ENCODE measurements at places on chromosomes 7 and 10. TPM values are rescaled to one million over a fixed set of nuclear protein-coding genes. Genes with fewer than 3 reads are reported as not detected.

EMX2 gene
- not detected for total RNA-seq

GFRA1 gene
- not detected for total RNA-seq

NPFFR1 gene
- total RNA-seq = not detected

AGR2 gene
- total RNA-seq = not detected

ANKRD61 gene
- not detected for total RNA-seq

- H3K27me3 ChIP-seq = no peaks in the 10 kb centered on the region
- peaks cover 61% of the 10 kb centered on the region for H3K4me1 ChIP-seq
- peak overlapping the region; percentile 60 for H3K4me3 ChIP-seq
- no peaks in the 10 kb centered on the region for H3K36me3 ChIP-seq
Observed at GRCh38 chr7:140209866-140210609, 33.3 kb upstream of the KDM7A start.

- H3K36me3 ChIP-seq = no peaks in the 10 kb centered on the region
- H3K27me3 ChIP-seq = no peaks in the 10 kb centered on the region
- no peak overlapping the region for H3K4me3 ChIP-seq
Observed at GRCh38 chr10:21401196-21401595, 124.3 kb downstream of the SKIDA1 start.

GRCh38 chr10:108454224-108454623, 1289.7 kb upstream of the SORCS1 start:
- no peaks in the 10 kb centered on the region for H3K4me1 ChIP-seq
- no peak overlapping the region for H3K27ac ChIP-seq
- no peak for DNase-seq
- H3K4me3 ChIP-seq = no peak overlapping the region
- no peaks in the 10 kb centered on the region for H3K27me3 ChIP-seq
- H3K36me3 ChIP-seq = no peaks in the 10 kb centered on the region

GRCh38 chr7:27678617-27679260, 16.1 kb upstream of the HIBADH start:
- H3K4me1 ChIP-seq = no peaks in the 10 kb centered on the region
- no peak overlapping the region for H3K27ac ChIP-seq
- H3K4me3 ChIP-seq = no peak overlapping the region
- H3K27me3 ChIP-seq = peaks cover 2% of the 10 kb centered on the region
- no peaks in the 10 kb centered on the region for H3K36me3 ChIP-seq

DNA sequence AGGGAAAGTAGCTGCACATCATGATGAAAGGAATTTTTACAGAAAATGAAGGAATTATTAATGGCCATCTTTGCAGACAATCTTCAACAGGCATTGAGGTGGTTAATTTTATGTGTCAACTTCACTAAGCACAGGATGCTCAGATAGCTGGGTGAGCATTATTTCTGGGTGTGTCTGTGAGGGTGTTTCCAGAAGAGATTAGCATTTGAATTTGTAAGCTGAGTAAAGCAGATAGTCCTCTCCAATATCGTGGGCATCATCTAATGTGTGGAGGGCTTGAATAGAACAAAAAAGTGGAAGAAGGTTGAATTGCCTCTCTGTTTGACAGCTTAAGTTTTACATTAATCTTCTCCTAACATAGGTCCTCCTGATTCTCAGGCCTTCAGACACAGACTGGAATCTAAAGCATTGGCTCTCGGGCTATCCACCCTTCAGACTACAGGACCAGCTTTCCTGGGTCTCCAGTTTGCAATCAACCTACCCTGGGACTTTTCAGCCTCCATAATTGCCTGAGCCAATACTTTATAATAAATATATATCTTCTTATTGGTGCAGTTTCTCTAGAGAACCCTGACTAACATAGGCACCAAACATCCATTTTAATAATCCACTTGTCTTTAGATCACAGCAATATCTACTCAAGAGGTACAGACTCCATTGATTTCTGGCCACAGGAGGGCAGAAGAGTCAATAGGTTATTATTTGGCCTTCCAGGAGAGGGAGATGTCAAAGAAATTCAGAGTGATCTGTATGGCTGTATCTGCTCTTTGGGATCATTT, 10.5 kb upstream of the CRPPA start:
- H3K4me3 ChIP-seq = no peak overlapping the region
- peak; percentile 36 for DNase-seq
- H3K36me3 ChIP-seq = no peaks in the 10 kb centered on the region
- H3K4me1 ChIP-seq = no peaks in the 10 kb centered on the region

- peak; percentile 68 for DNase-seq
- no peaks in the 10 kb centered on the region for H3K27me3 ChIP-seq
- no peak overlapping the region for H3K4me3 ChIP-seq
Observed at GRCh38 chr10:132396494-132397035, 435 bp upstream of the PWWP2B start.

GRCh38 chr10:68332259-68333057, at the start of gene PBLD:
Gene PBLD (minus strand): TSS chr10:68332928. CDS start chr10:68306844, 26,084 bp downstream.
- no peaks in the 10 kb centered on the region for H3K36me3 ChIP-seq
- peak; percentile 46 for DNase-seq
- peak within 1 kb of the TSS; percentile 97 for H3K27ac ChIP-seq
- peak within 1 kb of the TSS; percentile 95 for H3K4me3 ChIP-seq
- H3K4me1 ChIP-seq = peaks cover 38% of the 10 kb centered on the region

DNA sequence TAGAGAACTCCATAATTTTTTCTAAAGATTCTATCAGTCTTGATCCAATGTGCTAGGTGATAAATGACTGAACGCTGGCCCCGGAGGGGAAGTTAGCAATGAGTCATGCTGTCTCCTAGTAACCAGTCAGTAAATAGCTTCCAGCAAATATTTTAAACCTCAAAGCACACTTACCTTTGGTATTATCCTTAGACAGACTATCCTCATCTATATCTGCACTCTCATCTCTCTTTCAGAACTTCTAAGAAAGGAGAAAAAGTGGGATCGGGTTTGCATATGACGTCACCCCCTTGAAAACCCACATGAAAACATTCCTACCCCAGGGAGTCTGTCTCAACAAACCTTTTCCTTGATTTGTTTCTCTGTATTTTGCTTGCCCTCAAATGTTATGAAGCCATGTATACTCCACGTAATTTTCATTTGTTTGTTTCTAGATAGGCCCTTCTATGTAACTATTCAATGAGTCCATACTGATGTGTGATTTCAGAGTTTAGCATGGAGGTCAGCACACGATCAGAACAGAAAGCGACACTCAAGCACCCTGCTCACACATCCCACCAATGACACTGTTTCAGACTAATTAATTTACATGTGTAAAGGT, 174.9 kb upstream of the NRP1 start:
- peaks cover 2% of the 10 kb centered on the region for H3K27me3 ChIP-seq
- H3K4me3 ChIP-seq = no peak overlapping the region
- H3K27ac ChIP-seq = no peak overlapping the region
- H3K36me3 ChIP-seq = no peaks in the 10 kb centered on the region

DNA sequence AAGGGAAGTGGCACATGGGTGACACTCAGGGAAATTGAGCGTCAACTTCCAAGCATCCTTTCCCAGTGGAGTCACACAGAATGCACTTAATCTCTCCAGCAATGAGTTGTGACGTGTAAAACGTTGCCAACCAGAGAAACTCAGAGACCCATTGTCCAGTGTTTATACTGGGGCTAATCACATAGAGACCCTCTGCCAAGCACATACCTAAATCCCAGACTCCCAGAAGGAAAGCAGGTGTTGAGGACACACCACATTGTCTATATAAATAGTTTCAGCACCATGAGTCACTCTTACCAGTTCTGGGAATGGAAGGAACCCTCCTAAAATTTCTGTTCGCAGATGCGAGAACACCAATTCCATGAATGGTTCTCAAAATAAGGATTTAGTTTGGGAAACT, 76.4 kb upstream of the BET1 start:
- no peak for DNase-seq
- no peaks in the 10 kb centered on the region for H3K27me3 ChIP-seq
- no peaks in the 10 kb centered on the region for H3K4me1 ChIP-seq
- H3K27ac ChIP-seq = no peak overlapping the region
- no peaks in the 10 kb centered on the region for H3K36me3 ChIP-seq
- H3K4me3 ChIP-seq = no peak overlapping the region

DNA sequence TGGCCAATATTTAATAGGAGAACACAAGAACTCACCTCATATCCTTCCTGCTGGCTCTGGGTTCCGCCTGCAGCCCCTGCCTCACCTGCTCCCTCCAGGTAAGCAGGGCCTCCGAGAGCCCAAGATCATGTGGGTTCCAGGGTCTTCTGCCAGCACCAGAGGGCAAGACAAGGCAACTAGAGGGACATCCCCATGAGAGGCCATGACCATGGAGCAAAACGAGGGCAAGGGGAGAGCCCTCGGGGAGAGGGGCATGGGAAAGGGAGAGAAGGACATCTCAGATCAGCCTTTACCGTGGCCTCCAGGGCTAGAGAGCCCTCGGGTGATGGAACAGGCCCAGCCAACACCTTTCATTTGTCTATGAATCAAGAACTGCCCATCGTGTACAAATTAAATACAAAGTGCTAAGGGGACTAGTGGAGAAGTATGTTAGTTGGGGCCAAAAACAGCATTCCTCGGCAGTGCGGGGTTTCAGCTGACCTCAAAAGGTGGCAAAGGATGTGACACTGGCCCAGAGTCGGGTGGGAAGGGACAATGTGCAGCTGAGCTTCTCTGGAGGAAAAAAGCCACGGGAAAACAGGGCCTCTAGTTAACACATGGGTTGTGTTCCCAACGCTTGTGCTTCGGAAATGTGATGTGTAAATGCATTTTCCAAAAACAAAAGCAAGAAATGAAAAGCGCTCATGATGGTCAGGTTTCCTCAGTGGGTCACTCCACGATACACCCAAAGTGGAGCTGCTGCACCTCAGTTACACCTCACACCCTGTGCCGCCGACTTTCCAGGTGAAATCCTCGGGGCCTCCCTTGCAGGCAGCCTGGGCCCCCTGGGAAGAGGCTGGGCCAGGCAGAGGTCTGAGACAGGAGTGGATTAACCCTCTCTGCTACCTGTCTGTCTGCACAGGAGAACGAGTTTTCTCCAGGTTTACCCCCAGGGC, 2.0 kb downstream of the AOC1 start:
- peaks cover 12% of the 10 kb centered on the region for H3K27me3 ChIP-seq
- no peaks in the 10 kb centered on the region for H3K4me1 ChIP-seq
- no peaks in the 10 kb centered on the region for H3K36me3 ChIP-seq
- no peak for DNase-seq

DNA sequence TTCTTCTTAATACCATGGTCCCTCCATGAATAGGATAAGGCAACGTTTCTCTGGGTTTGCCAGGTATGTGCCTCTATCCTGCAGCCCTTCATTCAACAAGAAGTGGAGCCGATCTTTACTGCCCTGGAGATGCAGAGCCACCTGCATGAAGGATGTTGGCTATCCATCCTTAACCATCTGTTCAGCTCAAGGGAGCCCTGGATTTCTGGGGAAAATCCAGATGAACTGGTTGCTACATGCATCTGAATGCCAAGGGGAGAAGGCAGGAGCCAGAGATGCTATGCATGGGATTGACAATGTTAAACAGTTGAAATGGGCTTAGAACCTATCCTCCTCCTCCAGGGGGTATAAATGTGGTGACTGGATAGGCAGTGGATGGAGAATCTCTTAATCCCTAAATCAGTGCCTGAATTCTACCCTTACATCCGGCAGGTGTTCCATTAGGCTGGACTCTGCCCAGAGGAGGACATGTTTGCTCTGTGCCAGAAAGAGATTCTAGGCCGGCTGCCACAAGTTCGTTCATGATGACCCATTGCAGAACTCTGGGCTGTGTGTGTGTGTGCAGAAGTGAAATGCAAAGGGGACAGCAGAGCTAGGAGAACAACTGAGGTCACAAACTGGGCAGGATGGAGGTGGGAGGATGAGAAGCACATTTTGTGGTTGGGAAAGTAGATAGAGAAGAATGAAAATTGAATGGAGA, 15.6 kb downstream of the CPED1 start:
- DNase-seq = no peak
- peaks cover 1% of the 10 kb centered on the region for H3K27me3 ChIP-seq
- no peak overlapping the region for H3K27ac ChIP-seq
- H3K4me3 ChIP-seq = no peak overlapping the region
- no peaks in the 10 kb centered on the region for H3K36me3 ChIP-seq

- H3K4me3 ChIP-seq = peak overlapping the region; percentile 70
- no peak overlapping the region for H3K27ac ChIP-seq
- DNase-seq = peak; percentile 37
- peaks cover 18% of the 10 kb centered on the region for H3K4me1 ChIP-seq
- H3K27me3 ChIP-seq = no peaks in the 10 kb centered on the region
Observed at GRCh38 chr10:63388421-63389031, 77.3 kb downstream of the JMJD1C start.

DNA sequence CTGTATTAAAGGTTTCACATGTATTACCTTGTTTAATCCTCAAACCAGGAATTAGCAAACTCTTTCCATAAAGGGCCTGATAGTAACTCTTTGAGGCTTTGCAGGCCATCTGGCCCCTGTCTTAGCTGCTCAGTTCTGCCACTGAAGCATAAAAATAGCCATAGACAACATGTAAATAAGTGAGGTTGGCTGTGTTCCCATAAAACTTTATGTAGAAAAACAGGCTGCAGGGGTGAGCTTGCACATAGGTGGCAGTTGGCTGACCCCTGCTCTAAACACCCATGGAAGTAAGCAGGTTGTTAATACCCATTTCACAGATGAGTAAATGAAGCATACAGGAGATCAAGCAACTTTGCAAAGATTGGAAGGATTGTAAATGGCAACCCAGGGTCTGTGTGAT, 1279.2 kb upstream of the AUTS2 start:
- no peak overlapping the region for H3K27ac ChIP-seq
- H3K4me1 ChIP-seq = no peaks in the 10 kb centered on the region
- H3K4me3 ChIP-seq = no peak overlapping the region
- no peaks in the 10 kb centered on the region for H3K36me3 ChIP-seq

DNA sequence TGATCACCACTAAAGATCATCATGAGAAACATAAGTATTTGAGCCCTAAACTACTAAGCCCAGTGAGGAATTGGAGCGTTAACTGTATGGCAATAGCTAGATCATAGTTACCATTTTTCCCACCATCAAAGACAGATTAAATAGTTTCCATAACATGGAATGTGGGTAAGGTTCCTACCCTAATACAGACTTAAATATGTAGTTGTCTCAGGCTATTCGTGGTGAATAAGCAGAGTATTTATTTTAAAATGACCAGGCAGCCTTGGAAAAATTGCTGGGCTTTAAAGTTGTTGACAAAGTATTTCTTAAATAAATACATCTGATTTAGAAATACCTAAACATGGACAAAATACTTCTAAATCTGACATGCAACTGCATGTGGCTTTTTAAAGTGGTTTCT, 106.8 kb downstream of the NT5C2 start:
- H3K4me1 ChIP-seq = no peaks in the 10 kb centered on the region
- peaks cover 46% of the 10 kb centered on the region for H3K36me3 ChIP-seq
- H3K27ac ChIP-seq = no peak overlapping the region
- H3K27me3 ChIP-seq = no peaks in the 10 kb centered on the region
- no peak for DNase-seq
- H3K4me3 ChIP-seq = no peak overlapping the region

- DNase-seq = peak; percentile 36
- H3K4me1 ChIP-seq = no peaks in the 10 kb centered on the region
- no peaks in the 10 kb centered on the region for H3K36me3 ChIP-seq
- H3K4me3 ChIP-seq = no peak overlapping the region
Observed at GRCh38 chr10:29998142-29998808, 61.1 kb downstream of the JCAD start.

DNA sequence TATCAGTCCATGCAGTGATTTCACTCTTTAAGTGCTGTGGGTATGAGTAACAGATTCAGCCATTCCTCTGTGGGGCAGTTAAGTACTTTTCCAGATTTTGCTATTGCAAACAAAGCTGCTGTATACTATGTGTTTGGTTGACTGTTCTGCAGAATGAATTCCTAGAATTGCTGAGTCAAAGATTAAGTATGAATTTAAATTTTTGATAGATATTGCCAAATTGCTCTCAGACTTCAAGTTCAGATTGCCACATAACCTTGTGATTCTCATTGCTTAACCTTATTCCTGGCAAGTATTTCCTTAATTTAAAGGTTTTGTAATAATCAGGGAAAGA, 21.6 kb upstream of the SAR1A start:
- H3K27me3 ChIP-seq = no peaks in the 10 kb centered on the region
- no peak for DNase-seq
- no peak overlapping the region for H3K27ac ChIP-seq
- H3K4me1 ChIP-seq = no peaks in the 10 kb centered on the region
